CD4-positive, alpha-beta T cell treated with Interleukin-17A for 1 hour (primary cell): ENCODE measurements at places on chromosomes 16 and 17.

DNA sequence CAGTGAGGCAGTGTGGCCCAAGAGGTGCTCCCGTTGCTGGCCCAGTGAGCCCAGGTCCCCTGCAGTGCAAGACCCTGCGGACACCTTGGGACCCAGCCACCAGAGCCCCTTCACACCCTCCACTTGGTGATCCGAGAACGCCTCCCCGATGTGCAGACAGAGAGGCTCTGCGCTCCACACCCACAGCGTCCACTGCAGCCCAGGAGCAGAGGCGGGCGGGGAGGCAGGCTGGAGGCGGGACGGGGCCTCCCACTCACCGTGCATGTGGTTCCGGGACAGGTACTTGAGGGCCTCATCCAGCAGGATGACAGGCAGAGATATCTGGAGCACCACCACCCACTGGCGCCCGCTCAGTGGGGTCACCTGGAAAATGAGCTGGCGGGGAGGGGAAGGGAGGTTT is 12.1 kb upstream of the P2RX1 start:
- no peak for DNase-seq

GRCh38 chr17:67974598-67975066 is 21.6 kb downstream of the C17orf58 start:
- no peak for DNase-seq

GRCh38 chr17:73506470-73507435 is 137.5 kb downstream of the SDK2 start:
- DNase-seq: no peak

DNA sequence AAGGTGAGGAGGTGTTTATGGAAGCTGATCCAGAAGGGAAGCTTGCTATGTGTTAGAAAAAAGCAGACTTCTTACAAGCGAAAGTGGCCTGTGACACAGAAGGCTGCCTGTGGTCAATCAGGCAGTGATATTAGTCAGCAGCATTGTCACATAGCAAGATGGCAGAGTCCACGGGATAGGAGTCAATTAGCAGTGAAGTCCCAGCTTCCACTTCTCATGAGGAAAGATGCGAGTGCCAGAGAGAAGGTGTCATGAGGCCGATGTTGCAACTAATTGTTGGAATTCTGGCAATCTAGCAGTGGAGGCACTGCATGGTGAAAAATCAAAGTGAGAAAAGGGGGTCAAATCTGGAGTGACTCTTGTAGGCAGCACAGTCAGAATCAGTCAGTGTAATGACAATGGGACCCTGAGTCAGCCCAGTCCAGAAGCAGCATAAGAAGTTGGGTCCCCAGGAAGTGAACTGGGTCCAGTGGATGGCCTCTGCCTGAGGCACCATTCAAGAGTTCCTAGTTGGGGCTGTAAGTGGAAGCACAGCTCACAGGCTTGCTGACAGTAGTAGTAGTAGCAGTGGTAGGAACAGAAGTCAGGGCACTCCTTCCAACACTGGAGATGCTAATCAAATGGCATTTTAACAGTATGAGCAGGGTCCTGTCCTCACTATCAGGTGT is 85.1 kb downstream of the TNFRSF13B start:
- DNase-seq: no peak

- no peak for DNase-seq
Observed at GRCh38 chr17:15289285-15290183, 24.4 kb upstream of the PMP22 start.

GRCh38 chr17:79720705-79721292 is 9.9 kb upstream of the ENPP7 start:
- DNase-seq: no peak

- DNase-seq: no peak
Observed at GRCh38 chr16:23286131-23286532, 16.0 kb upstream of the SCNN1B start.

DNA sequence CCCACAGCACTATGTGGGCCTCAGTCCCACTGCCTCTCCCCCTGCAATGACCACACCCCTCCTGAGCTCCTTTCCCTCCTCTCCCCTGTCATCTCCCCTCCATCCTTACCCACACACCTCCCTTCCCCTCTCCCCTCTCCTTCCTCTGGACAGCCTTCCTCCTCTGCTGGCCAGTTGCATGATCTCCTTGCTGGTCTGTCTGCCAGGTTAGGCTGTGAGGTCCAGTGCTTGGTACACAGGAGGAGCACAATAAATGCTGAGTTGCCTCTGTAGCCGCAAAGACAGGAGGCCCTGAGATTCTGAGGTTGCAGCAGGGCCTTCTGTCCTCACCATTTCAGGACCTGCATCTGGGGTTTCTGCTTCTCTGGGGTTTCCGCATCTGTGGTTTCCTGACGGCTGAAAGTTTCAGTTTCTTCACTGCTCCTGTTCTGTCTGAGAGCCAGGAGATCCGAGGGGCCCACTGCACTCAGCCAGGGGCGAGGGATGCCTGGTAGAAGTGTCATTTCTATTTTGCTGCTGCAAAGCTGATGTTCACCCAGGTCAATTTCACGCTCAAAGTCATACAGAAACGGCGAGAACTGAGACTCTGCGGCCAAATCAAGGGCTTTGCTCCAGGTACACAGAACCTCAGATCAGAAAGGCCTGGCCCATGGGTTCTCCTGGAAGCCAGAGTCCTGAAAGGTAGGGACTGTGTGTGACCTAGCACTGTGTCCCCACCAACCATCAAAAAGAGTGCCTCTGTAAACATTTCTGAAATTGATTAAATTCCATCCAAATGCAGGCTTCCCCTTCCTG is 4.6 kb upstream of the SLC12A3 start:
- peak; percentile 69 for DNase-seq

DNA sequence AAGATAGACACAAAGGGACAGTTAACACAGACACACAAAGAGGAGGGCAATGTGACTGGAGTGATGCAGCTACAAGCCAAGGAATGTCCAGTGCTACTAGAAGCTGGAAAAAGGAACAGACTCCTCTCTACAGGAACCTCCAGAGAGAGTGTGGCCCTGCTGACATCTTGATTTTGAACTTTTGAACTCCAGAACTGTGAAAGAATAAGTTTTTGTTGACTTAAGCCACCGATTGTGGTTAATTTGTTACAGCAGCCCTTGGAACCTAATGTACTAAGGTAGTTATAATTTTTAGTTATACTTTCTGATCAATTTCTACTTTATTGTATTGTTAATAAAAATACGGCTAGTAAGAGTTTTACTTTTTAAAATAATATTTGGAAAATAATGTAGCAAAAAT is 129.1 kb downstream of the MYO1D start:
- no peak for DNase-seq
